ENCODE measurements at places on chromosomes 12 and 14.

DNA sequence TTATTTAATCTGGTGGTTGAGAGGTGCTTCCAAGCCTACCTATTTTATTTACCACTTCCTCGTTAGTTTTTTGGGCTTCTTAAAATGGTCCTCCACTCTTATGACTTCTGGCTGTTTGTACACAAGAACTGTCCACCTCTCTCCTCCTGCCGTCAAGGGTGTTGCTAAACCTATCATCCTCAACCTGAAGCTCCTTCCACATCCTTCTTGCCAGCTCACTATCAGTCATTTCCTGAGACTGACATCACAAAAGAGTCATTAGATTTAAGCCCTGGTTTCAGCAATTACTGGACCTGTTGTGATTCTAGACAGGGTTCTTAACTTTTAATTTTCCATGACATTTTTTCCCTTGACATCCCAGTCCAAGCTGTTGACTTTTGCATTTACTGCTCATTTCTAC, 91.9 kb downstream of the BICD1 start:
- peak; percentile 1 for DNase-seq

DNA sequence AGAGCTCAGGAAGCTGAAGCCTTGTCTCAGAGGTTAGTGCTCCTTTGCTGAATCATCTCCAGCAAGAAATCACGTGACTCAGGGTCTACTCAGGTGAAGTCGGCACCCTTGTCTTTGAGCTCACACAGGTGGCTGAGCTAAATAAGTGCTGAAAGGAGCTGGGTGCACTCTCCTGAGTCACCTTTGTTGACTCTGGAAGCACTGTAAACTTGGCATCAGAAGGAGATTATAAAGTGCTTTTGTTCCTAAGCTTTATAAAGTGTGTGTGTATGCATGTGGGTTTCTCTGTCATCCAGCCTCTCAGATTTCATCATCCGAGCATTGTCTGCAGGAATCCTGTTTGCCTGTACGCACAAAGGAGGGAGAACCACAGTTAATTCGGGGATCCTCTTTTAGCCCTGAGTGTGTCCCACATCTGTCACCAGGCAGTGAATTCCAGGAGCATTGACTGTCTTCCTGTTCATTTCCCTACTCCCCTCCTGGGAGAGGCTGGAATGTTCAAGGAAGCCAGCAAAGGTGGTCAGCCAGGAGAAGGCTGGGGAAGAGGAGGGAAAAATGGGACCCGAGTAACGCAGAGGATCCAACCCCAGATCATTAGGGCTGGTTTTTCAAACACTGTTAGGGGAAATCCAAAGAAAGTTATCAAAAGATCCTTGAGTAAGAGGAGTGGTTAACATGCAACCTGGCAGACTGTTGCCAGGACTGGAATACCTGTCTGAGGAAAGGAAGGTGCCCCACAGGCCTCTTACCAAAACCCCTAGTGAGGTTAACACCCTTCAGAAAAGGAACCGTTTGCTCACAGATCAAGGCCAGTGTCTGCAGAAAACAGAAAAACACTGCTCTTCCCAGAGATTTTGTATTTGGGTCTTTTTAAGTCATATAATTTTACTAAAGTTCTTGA, 157.5 kb upstream of the HIF1A start:
- no peak for DNase-seq

DNA sequence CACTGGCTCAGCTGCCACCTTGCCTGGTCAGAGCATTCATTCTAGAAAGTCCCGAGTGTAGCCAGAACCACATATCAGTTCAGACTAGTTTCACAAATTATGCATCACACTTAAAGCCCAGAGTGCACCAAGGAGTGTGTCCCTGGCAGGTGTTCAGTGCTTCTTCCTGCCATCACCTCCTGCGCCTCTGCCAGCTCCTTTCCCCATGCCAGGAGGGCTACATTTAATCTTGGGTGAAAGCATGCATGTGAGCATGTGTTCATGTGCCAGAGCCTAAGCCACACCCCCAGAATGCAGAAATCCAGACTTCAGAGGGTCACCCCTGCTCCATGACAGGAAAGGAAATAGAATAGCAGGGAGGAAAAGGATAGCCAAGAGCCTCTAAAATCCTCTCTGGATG, 381.6 kb downstream of the DPF3 start:
- DNase-seq, result no peak

DNA sequence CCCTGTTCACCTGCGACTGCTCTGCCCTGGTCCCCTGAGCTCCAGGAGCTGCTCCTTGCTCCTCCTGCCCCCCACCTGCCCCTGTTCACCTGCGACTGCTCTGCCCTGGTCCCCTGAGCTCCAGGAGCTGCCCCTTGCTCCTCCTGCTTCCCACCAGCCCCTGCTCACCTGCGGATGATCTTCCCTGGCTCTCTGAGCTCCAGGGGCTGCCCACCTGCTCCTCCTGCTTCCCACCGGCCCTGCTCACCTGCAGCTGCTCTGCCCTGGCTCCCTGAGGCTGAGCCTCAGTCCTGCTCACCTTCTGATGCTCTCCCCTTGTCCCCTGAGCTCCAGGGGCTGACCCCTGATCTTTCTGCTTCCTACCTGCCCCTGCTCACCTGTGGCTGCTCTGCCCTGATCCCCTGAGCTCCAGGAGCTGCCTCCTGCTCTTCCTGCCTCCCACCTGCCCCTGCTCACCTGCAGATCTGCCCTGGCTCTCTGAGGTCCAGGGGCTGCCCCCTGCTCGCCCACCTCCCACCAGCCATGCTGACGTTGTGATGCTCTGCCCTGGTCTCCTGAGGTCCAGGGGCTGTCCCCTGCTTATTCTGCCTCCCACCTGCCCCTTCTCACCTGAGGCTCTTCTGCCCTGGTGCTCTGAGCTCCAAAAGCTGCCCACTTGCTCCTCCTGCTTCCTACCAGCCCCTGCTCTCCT, 219.2 kb downstream of the TMEM121 start:
- DNase-seq, result no peak

DNA sequence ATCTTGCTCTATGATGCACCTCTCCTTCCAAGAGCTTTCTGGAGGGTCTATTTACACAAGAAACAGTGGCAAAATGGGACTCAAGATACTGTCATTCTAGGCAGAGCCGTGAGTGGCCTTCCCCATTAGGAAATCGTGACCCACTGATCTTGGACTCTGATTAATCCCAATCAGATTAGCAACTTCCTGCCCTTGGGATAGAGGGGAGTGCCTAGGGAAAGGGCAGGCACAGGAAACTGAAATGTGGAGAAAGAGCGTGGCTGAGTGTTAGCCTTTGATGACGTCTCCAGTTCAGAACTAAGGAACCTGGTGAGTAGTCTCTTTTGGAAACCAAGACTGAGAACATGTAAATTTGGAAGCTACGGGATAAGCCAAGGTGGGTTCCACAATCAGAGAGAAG, 76.1 kb downstream of the NUAK1 start:
- no peak for DNase-seq

DNA sequence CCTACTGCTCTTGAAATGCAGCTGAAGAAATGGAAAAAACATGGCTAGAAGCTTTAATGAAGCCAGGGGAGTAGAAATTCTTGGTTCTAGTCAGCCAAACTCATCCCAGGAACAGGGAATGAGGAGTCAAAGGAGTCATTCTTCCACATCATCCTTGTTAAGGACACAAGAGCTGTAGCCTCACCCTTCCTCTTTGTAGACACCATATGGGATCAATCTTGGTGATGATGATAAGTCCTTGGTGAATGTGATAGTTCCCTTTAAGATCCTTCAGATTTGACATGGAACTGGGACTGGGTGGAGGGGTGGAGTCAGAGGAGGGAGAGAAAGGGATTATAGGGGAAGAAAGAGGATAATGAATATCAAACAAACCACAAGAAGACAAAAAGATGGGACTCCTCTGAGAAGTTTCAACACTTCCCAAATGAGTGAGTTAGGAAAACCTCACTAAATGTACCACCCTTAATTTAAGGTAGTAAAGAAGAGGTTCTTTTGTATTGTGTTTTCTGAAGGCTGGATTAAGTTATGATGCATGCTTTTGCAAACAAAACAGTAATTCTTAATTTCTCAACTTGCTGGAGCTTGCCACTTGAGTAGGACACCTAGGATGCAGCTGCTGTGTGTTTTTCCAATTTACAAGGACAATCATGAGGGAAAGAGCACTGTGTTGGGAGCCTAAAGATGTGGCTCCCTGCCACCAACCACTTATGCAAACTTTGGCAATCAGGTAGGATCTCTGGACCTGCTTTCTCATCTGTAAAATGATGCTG, 104.0 kb downstream of the WIF1 start:
- no peak for DNase-seq

DNA sequence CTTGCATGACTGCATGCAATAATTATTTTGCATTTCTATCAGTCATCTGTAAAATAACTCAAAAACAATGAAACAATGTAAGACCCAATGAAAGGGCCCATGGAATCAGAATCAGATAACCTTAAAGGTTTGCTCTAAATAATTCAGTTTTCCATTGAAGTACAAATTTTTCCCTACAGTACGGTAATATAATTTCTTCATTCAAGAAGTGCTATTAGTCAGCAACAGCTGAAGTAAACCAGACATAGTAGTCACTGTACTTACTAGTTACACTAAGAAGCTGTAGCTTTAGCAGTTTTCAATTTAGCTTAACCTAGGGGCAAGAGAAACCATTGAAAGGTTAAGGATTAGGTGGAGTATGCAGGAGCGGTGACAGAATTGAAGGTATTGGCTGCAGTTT, 43.5 kb downstream of the BCAT1 start:
- DNase-seq, result peak; percentile 53

DNA sequence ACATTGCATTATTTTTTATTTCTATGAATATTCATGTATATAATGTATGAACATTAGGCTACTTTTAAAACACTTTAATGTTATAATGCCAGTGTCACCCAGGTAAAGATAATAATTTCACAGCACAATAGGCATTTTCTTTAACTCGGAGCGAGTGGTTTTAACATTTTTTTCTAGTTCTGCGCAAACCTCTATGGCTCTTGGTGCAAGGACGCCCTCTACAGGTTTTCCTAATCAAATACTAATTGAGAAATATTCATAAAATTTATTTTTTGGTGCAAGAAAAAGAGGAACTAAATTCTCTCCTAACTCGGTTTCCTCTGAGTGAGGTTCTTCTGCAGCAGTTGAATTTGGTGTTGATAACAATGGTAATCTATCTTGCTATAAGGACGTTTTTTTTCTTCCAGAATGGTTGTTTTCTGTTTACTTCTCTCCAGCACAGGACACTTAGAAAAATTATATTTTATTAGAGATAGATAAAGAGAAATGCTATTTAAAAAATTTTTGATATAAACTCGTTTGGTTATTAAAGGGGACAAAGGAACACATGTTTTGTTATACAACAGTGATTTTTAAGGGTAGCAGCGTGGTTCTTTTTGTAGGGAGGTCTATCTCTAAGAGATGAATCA, 2.4 kb upstream of the WIF1 start:
- peak; percentile 71 for DNase-seq

DNA sequence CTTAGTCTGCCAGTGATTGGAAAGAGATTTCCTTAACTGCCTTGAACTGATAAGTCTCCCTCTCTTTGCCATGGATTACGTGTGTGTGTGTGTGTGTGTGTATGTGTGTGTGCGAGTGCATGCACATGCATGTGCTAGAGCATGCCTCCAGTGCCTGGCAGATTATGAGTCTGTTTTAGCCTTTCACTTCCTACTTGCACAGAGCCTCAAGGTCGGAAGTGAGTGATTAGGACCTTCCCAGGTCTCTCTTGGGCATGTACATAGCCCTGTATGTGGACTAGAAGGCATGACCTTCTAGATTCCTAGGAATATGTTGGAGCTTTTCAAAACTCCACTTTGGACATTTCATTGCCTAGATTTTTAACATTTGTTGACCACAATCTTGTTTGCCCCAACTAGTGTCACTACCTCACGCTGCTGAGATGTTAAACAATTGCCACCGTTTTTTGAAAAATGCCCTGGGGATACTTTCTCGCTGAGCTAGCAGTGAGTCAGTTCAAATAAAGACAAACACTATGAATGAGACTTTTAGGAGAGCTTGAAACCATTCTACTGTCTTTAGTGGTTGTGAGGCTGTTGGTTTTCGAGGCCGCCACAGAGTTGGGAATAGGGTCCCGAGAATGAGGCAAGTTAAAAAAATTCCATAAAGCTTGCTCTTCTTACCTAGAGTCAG, 28.2 kb downstream of the KIAA0586 start:
- no peak for DNase-seq

GRCh38 chr12:14614704-14615121, 47.0 kb upstream of the PLBD1 start:
- peak; percentile 73 for DNase-seq

GRCh38 chr12:76706761-76707160, 57.2 kb upstream of the ZDHHC17 start:
- no peak for DNase-seq

DNA sequence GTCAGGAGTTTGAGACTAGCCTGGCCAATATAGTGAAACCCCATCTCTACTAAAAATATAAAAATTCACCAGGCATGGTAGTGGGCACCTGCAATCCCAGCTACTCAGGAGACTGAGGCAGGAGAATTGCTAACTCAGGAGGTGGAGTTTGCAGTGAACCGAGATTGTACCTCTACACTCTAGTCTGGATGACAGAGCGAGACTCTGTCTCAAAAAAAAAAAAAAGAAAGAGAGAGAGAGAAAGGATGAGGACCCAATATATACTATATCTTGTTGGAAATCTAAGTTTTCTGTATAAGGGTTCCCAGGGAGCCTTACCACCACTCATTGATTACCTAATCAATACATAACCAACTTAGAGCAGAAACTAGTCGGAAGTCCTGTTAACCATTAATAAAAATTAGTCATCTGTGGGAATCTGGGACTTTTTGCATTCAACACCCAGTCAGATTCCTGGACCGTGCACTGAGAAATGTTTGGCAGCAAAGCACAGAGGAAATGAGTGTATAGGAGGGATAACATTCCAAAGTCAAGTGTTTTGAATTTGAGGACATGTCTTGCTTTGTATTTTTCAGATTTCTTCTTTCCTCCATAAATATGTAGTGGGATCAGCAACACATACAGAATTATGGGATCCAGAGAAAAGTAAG, 44.8 kb upstream of the NR2C1 start:
- no peak for DNase-seq

- no peak for DNase-seq
These were observed 5.7 kb upstream of the STYX start for GRCh38 chr14:52724360-52724644.

DNA sequence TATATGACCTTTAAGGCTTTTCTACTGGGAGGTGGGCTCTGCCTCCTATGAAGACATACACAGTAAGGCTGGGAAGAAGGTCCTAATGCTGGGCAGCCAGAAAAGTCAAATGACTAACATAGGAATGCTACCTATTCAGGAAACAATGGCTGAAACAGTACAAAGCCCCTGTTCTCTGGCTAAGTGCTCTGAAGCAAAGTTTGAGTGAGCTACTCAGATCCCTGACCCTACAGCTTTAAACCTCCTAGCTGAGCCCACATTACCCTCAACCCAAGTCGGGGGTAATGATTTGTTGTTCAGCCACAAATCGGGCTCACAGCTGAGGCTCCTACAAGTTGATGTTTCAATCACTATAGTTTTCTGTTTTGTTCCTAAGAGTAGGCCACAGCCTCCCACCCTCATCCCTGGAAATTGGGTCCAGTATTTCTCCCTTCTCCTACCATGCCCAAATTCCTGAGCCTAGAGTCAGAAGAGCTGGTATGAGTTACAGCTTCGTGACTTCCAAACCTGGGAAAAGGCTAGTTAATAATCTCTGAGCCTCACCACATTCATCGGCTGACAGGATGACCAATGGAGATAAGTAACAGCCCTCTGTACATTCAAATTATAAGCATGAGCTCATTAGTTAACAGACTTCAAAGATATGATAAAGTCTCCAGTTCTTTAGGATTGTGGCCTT, 46.5 kb downstream of the BTBD7 start:
- DNase-seq, result no peak

- no peak for DNase-seq
These were observed 1.4 kb upstream of the PTPRQ start for GRCh38 chr12:80442426-80443222.

Measured in suppressor macrophage treated with lipopolysaccharide for 4 hours (primary cell).